ENCODE measurements at places on chromosomes 5 and 9.
A peak's percentile ranks its signal among the peaks of the same experiment; 100 is the strongest.

DNA sequence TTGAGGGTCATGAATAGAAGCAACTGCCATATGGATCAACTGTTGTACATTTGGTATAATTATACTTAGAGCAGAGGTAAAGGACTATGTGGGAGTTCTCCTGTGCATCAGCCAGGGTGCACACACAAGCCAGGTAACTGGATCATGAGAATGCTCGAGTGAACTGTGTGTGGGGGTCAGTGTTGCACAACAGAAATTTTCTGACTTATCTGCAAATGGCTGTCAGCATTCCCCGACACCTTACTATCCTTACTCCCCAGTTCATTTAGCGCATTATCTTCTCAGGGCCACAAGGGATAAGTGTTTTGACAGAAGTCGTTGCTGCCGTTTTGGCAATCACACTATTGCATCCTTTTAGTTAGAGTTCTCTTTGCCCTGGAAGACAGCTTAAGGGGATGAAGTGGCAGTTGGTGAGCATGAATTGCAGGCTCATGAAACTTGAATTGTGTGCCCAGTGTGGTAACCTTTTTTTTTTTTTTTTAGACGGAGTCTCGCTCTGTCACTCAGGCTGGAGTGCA lies 1.7 kb downstream of the CANX start:
- H3K4me3 ChIP-seq: no peak overlapping the region
- no peaks in the 10 kb centered on the region for H3K27me3 ChIP-seq
- peaks cover 5% of the 10 kb centered on the region for H3K4me1 ChIP-seq
- H3K27ac ChIP-seq: no peak overlapping the region

DNA sequence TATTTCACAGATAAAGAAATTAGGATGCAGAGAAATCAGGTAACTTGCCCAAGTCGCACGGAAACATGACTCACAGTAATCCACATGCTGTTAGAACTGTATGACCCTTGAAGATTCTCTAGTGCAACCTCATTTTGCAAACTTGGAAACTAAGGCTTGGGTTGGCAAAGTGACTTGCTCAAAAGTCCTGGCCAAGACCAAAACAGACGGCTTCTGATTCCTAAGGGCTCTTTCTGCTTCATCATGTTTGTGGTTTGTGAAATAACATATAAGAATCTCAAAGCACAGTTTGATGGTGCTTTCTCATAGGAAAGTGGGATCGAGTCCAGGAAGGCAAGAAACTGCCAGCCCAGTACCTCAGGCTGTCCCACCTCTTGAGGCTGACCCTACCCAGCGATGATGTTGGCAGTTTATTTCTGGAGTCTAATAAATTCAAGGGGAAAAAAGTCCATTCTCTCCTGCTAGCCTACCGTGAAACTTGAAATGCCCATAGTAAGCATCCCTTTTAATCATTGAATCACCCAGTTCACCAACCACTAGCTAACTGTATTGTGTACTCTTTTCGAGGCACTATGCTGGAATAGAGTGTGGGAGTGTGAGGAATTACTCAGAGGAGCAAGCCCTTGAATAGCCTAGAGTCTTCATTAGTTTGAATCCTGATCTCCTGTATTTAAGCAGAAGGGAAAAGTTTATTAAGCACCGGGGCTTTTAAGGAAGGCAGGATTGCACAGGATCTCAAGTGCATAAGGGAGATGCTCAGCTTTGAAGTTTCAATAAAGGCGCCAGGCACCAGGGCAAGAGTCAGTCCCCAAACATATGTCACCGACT lies 14.1 kb downstream of the CAPSL start:
- peaks cover 4% of the 10 kb centered on the region for H3K4me1 ChIP-seq
- H3K4me3 ChIP-seq: peak overlapping the region; percentile 60
- peak; percentile 25 for DNase-seq

- no peaks in the 10 kb centered on the region for H3K4me1 ChIP-seq
- DNase-seq: no peak
- H3K36me3 ChIP-seq: peaks cover 37% of the 10 kb centered on the region
- H3K4me3 ChIP-seq: no peak overlapping the region
Measured at GRCh38 chr9:75121914-75122558, 33.7 kb downstream of the OSTF1 start.

GRCh38 chr9:132702254-132702653 lies 32.0 kb downstream of the GTF3C4 start:
- no peaks in the 10 kb centered on the region for H3K4me1 ChIP-seq
- no peak for DNase-seq
- peaks cover 11% of the 10 kb centered on the region for H3K27me3 ChIP-seq
- no peaks in the 10 kb centered on the region for H3K36me3 ChIP-seq
- no peak overlapping the region for H3K27ac ChIP-seq

DNA sequence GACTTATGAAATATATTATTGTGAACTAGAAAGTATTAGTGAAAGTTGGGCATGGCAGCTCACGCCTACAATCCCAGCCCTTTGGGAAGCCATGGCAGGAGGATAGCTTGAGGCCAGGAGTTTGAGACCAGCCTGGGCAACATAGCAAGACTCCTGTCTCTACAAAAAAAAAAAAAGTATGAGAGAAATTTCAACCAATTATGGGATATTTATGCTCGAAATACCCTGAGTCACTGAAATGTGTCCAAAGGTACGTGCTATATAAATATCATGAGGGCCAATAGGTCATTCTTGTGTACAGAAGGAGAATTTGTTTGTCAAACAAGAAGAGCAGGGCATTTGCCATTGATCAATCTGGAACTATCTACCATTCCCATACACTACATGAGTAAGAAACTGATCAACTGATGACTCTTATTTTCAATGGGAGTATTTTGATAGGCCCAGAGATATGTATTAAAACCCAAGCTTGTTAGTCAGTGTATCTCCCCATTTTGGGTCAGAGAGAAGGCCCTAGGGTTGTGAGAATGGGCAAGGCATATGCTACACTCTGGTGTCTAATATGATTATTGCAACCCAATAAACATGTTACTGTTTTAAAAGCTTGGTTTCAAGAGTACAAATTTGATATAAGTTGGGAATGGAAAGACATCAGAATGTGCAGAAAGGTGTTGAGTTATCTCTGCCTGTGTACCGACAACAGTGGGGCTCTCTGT lies 21.7 kb upstream of the HOMER1 start:
- H3K36me3 ChIP-seq: no peaks in the 10 kb centered on the region
- no peaks in the 10 kb centered on the region for H3K27me3 ChIP-seq
- H3K27ac ChIP-seq: no peak overlapping the region

- no peaks in the 10 kb centered on the region for H3K27me3 ChIP-seq
- no peak overlapping the region for H3K27ac ChIP-seq
- H3K4me3 ChIP-seq: no peak overlapping the region
- H3K36me3 ChIP-seq: no peaks in the 10 kb centered on the region
- DNase-seq: no peak
Measured at GRCh38 chr9:136578915-136579649, 33.2 kb upstream of the NOTCH1 start.

- no peak overlapping the region for H3K4me3 ChIP-seq
- no peak for DNase-seq
- no peak overlapping the region for H3K27ac ChIP-seq
- no peaks in the 10 kb centered on the region for H3K4me1 ChIP-seq
- no peaks in the 10 kb centered on the region for H3K27me3 ChIP-seq
- H3K36me3 ChIP-seq: no peaks in the 10 kb centered on the region
Measured at GRCh38 chr5:105931881-105932421, 1738.8 kb downstream of the EFNA5 start.

DNA sequence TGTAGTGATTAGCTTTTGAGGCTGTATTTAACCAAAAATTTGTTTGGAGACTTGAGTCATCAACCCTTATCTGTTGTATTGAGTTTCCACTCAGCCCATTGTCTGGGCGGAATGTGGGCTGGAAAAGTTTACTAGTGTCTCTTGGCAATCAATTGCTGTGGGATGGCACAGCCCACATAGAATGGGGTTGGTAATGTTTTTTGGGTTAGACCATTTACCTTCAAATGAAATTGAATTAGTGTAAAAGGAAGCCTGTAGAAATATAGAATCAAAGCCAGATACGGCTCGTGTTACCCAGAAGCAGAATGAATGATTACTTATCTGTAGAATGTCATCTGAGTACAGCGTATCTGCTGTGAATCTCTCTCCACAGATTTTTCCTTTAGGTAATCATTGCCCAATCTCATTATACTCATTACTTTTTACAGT lies 142.9 kb downstream of the AOPEP start:
- H3K27ac ChIP-seq: peak overlapping the region; percentile 98
- H3K4me3 ChIP-seq: no peak overlapping the region
- no peaks in the 10 kb centered on the region for H3K27me3 ChIP-seq
- H3K4me1 ChIP-seq: peaks cover 9% of the 10 kb centered on the region

DNA sequence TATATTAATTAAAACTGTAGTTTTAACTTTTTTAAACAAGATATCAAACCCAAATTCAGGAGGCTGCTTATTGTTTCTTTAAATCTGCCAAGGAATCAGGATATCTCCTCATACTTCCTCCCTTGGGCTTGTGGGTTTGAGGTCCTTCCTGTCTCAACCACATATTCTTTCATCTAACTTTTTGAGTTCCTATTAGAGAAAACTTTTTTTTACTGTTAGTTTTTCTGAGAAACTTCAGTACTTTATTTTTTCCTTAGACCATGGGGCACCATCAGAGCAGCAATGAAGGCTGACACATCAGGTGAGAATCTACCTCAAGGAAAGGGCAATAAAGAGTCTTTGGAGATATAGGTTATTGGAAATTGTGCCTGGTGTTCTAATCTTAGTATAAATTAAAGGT lies 56.7 kb downstream of the TSSK1B start:
- no peak for DNase-seq
- no peaks in the 10 kb centered on the region for H3K4me1 ChIP-seq
- H3K4me3 ChIP-seq: no peak overlapping the region
- H3K27me3 ChIP-seq: no peaks in the 10 kb centered on the region

DNA sequence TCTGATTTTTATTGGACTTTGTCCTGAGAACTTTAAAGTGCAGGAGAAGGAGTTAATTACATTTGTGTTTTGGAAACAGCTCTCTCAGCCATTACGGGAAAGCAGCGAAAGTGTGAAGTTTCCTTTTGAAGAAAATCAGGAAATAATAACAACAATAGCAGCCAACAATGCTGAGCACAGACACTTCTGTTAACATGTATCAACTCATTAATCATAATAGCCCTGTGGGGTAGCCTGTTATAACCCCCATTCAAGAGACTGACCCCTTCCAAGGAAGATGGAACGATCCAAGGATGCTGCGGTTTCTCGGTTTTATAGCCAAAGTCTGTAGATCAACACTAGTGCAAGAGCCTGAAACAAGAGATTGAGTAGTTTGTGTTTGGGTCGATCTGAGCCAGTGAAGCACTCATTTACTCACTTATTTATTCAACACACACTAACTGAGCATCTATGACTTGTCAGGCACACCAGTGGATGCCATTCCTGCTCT lies 195.5 kb downstream of the DRD1 start:
- H3K4me3 ChIP-seq: no peak overlapping the region
- H3K27me3 ChIP-seq: no peaks in the 10 kb centered on the region
- no peak for DNase-seq
- H3K36me3 ChIP-seq: no peaks in the 10 kb centered on the region

Data from mesenchymal stem cell (in vitro differentiated cells and primary cell).